ENCODE measurements at places on chromosomes 1 and 21.
A peak's percentile ranks its signal among the peaks of the same experiment; 100 is the strongest.

- no peaks in the 10 kb centered on the region for H3K27me3 ChIP-seq
- no peak overlapping the region for H3K27ac ChIP-seq
- no peak overlapping the region for H3K4me3 ChIP-seq
- no peak for DNase-seq
Measured at GRCh38 chr1:230000493-230001184, 66.4 kb upstream of the GALNT2 start.

DNA sequence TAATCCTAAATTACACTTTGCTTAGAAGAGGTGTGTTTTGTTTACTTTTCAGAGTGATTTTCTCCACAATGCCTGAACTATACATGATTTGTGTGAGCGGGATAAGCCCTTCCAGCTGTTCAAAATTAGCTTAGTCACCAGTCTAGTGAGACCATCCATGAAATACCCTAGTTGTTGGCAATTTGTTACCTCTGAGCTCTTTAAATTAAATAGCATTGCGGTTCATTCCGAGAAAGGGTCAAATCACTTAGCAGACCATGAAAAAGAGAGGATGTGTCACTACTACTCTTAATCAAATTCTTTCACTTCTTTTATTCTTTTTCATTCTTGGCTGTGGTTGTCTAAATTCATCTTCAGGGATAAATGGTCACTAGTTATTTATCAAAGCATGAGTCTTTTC is 11.9 kb upstream of the VAV3 start:
- no peaks in the 10 kb centered on the region for H3K36me3 ChIP-seq
- peaks cover 4% of the 10 kb centered on the region for H3K4me1 ChIP-seq
- no peak for DNase-seq
- no peak overlapping the region for H3K4me3 ChIP-seq
- no peaks in the 10 kb centered on the region for H3K27me3 ChIP-seq

- no peak overlapping the region for H3K4me3 ChIP-seq
- no peak overlapping the region for H3K27ac ChIP-seq
- H3K27me3 ChIP-seq: no peaks in the 10 kb centered on the region
- H3K4me1 ChIP-seq: peaks cover 4% of the 10 kb centered on the region
- DNase-seq: no peak
Measured at GRCh38 chr1:156760796-156761104, 6.6 kb upstream of the PRCC start.

DNA sequence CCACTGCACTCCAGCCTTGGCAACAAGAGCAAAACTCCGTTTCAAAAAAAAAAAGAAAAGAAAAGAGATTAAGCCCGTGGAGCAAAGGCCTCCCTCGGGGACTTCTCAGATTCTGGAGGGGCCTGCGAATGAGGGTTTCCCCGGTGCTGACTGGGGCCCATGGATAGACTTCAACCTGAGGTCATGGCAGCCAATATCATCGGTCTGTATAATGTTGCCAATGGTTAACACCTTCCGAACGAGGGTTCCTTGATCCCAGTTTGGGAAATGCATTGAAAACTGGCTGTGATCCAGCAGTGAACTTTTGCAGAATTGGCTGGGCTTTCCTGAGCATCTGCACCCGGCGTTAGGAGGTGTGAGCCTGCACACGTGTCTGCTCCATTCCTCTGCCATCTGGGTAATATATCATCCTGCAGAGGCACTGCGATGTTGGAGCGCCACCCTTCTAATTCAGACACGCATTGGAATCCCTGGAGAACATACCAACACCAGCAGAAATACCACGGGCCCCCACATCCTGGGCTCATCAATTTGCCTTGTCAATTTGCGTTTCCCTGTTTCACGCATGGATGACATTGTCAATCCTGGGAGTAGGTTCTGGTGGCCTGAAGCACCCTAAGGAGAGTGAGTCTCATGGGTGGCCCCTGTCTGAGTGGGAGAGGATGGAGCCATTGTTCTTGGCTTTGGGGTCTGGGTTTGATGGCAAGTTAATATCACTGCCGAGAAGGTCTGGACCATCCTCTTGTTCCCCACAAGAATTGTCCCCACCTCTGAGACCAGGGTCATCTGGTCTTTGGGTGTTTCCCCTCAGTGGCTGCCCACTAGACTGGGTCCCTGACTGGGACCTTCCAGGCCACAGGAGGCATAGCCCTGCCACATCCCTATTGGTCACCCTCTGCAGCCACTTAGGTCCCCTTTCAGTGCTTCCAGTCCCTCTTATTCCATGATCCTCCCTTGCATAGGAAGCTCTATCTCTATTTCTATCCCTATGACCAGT is 441.0 kb downstream of the PTPRU start:
- DNase-seq: no peak
- no peaks in the 10 kb centered on the region for H3K27me3 ChIP-seq
- no peaks in the 10 kb centered on the region for H3K4me1 ChIP-seq
- no peaks in the 10 kb centered on the region for H3K36me3 ChIP-seq
- no peak overlapping the region for H3K27ac ChIP-seq

GRCh38 chr1:6743189-6744101 is 41.8 kb upstream of the CAMTA1 start:
- H3K27ac ChIP-seq: no peak overlapping the region
- H3K36me3 ChIP-seq: no peaks in the 10 kb centered on the region
- H3K4me1 ChIP-seq: peaks cover 12% of the 10 kb centered on the region
- H3K27me3 ChIP-seq: peaks cover 19% of the 10 kb centered on the region
- DNase-seq: peak; percentile 26

GRCh38 chr1:99573431-99574217 is 72.3 kb upstream of the PALMD start:
- H3K4me3 ChIP-seq: no peak overlapping the region
- no peak overlapping the region for H3K27ac ChIP-seq
- H3K27me3 ChIP-seq: no peaks in the 10 kb centered on the region
- DNase-seq: no peak
- H3K36me3 ChIP-seq: no peaks in the 10 kb centered on the region
- no peaks in the 10 kb centered on the region for H3K4me1 ChIP-seq

DNA sequence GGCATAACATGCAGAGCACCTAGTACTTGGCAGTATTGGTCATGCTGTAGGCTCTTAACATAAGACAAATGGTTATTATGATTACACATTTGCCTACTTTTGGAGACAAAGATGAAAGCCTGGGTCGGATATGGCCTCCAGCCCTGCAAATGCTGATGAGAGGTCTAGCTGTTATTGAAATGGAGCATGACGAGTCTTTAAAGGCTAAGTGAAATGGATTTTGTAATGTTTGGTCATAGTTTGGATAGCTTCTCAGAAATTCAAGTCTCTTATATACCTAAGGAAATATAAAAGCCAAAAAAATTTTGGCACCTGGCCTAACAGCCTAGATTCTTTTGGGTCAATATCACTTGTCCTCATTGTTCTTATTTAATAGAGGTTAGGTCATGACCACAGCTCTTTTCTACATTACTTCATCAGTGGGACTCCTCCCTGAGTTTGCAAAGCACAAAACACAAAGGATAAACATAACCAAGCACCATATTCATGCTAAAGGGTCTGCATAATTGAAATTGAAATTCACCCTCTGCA is 69.2 kb upstream of the WLS start:
- no peak overlapping the region for H3K27ac ChIP-seq
- no peak overlapping the region for H3K4me3 ChIP-seq
- H3K4me1 ChIP-seq: no peaks in the 10 kb centered on the region
- no peak for DNase-seq

GRCh38 chr21:38244885-38245869 is 11.6 kb upstream of the KCNJ15 start:
- peaks cover 39% of the 10 kb centered on the region for H3K4me1 ChIP-seq
- peak; percentile 67 for DNase-seq

GRCh38 chr1:115251856-115252255 is 86.2 kb downstream of the NGF start:
- no peak for DNase-seq
- no peaks in the 10 kb centered on the region for H3K4me1 ChIP-seq
- H3K27me3 ChIP-seq: peaks cover 18% of the 10 kb centered on the region
- H3K27ac ChIP-seq: no peak overlapping the region
- H3K36me3 ChIP-seq: peaks cover 1% of the 10 kb centered on the region

DNA sequence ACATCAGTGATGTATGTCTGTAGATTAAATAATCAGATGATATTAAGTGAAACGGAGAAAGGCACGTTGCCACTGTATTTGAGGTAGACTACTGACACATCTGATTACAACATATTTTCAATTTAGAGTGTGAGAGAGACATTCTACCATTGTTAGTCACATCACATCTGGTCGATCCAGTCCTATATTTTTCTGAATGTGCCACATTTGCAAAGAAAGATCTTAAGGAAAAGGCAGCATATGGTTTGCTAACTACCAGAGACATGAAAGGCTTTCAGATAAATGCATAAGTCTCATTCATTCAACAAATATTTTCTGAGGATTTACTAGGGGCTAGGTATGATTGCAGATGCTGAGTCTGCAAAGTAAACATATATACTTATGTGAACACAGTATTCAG is 114.3 kb upstream of the RUNX1 start:
- no peak overlapping the region for H3K4me3 ChIP-seq
- no peak overlapping the region for H3K27ac ChIP-seq
- H3K4me1 ChIP-seq: no peaks in the 10 kb centered on the region
- DNase-seq: no peak
- no peaks in the 10 kb centered on the region for H3K27me3 ChIP-seq

DNA sequence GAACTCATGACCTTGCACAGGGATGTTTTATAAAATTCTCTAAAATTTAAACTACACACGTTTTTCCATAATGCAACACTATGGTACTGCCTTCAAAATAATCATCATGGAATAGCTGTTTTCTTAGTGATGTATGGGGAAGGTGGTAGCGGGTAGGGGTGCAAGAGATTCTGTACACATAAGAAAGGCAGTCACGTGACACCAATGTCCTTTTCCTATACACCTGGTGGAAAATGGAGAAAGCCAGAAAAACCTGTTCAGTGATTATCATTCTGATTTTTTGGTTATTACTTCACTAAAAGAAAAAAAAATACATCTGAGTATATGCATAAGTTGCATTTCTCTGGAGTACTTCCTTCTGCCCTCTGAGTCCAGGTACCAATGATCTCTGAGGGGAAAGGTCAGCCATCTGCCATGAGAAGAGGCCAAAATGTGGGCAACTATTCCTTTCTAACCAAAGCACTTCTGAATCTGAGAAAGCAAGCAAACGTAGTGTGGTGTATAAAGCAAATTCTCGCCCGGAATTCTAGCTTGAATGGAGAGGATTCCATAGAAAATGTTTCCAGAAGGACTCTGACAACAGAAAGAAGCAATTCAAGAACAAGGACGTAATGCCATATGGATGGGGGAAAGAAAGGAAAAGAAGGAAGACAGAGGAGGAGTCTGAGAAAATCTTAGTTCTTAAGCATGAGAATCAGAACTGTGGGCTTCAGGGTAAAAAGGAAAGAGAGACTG is 137.3 kb downstream of the RERE start:
- H3K4me1 ChIP-seq: peaks cover 25% of the 10 kb centered on the region
- no peaks in the 10 kb centered on the region for H3K27me3 ChIP-seq
- no peak for DNase-seq
- H3K36me3 ChIP-seq: no peaks in the 10 kb centered on the region
- H3K27ac ChIP-seq: no peak overlapping the region

- no peak for DNase-seq
- no peak overlapping the region for H3K27ac ChIP-seq
- H3K4me3 ChIP-seq: no peak overlapping the region
- peaks cover 7% of the 10 kb centered on the region for H3K36me3 ChIP-seq
- H3K27me3 ChIP-seq: no peaks in the 10 kb centered on the region
Measured at GRCh38 chr1:6072774-6073479, 27.2 kb downstream of the KCNAB2 start.

GRCh38 chr1:162072740-162073139 is 3.2 kb downstream of the NOS1AP start:
- peaks cover 8% of the 10 kb centered on the region for H3K4me1 ChIP-seq
- H3K27me3 ChIP-seq: peaks cover 76% of the 10 kb centered on the region
- H3K4me3 ChIP-seq: no peak overlapping the region
- H3K27ac ChIP-seq: no peak overlapping the region

Measured in activated naive CD8-positive, alpha-beta T cell treated with anti-CD3 and anti-CD28 coated beads for 36 hours (primary cell).